ENCODE measurements at places on chromosomes 4 and X.

DNA sequence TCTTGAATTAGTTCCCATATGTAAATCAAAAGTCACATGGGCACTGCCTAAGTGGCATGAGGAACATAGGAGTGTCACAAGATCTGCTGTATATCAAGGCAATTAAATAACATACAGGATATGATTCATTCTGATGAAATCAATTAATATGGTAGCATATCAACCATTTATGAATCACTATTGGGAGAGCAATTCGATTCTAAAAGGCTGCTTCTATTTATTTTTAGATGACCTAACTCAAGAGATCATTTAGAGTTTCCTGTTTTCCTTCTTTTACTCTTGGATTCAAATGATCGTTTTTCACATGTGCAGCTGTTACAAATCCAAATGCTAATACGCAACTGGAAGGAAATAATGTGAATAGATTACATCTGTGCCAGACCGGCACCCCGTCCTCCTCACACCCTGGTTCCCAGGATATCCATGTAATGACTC is 81.9 kb downstream of the HCCS start:
- peak; percentile 30 for DNase-seq

GRCh38 chr4:4717692-4718091 is 141.8 kb upstream of the MSX1 start:
- peak; percentile 28 for DNase-seq

GRCh38 chrX:87518504-87518903 is 902 bp downstream of the KLHL4 start:
- DNase-seq = peak; percentile 10

DNA sequence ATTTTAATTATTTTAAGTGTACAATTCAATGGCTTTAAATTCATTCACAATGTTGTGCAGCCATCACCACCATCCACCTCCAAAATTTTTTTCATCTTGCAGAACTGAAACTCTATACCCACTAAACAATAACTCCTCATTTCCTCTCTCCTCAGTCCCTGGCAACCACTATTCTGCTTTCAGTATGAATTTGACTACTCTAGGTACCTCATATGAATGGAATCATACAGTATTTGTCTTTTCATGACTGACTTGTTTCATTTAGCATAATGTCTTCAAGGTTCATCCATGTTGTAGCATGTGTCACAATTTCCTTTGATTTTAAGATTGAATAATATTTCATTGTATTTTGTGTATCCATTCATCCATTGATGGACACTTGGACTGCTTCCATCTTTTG is 46.9 kb downstream of the KIF4A start:
- DNase-seq = no peak

- peak; percentile 66 for DNase-seq
Observed at GRCh38 chr4:185005219-185005819, 13.0 kb upstream of the HELT start.

- no peak for DNase-seq
Observed at GRCh38 chrX:149510386-149510785, 5.3 kb upstream of the IDS start.

- DNase-seq = no peak
Observed at GRCh38 chr4:88752076-88752463, 54.4 kb upstream of the NAP1L5 start.

- DNase-seq = no peak
Observed at GRCh38 chrX:53795576-53795975, 109.1 kb upstream of the HUWE1 start.

DNA sequence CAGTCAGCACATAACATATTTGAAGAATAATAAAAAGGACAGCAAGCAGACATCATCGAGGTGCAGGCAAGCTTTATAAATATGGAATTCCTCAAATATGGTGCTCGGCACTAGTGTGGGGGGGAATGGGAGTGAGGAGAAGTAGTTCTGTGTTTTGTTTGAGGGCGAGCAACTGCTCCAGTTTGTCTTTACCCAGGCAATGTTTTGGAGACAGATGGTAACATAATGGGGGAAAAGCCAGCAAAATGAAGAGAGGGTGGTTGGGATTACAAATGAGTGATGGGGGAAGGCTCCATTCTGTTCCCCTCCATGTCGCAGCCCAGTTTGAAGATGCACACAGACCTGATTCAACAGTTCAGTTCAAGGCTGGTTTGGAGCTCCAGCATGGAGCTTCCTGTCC is 572.9 kb upstream of the DIPK2B start:
- DNase-seq = no peak

DNA sequence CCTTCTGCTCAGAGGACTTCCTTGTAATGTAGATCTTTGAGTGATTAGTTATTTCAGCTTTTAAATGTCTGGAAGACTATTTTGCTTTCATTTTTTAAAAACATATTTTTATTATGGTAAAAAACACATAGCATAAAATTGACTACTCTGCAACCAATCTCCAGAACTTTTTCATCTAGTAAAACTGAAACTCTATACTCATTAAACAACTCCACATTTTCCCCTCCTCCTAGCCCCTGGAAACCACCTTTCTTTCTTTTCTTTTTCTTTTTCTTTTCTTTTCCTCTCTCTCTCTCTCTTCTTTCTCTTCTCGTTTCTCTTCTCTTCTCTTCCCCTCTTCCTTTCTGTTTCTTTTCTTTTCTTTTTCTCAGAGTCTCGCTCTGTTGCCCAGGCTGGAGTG is 230.6 kb downstream of the DLG3 start:
- no peak for DNase-seq

GRCh38 chrX:103846386-103846785 is 14.3 kb upstream of the RAB9B start:
- DNase-seq = peak; percentile 50

DNA sequence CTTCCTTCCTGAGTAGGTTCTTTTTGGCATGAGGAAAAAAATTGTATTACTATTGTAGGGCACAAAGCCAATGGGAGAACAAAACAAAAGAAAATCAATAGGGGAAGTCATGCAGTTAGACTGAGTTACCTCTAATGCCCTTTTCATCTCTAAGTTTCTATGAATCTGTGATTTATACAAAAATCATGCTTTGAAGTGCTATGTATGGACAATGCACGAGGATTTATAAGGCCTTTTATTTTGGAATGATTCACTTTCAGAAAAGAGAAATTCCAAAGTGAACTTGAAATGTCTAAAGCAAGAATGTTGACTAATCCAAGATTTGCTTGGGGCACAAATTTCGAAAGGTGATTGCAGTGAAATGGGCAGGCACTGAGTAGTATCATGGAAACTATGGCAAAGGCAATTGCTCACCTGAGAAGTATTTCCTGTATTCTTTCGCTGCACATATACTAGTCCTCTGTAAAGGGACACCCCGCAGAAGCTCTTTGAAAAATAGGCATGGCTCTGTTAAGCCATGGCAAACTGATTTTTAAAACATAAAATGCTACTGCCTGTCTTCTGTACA is 52.8 kb downstream of the ADGRG4 start:
- no peak for DNase-seq

Measured in fibroblast of skin of right biceps (primary cell).